Stimulated activated CD4-positive, alpha-beta T cell treated with anti-CD3 and anti-CD28 coated beads, Interleukin-12 subunit alpha, Interleukin-12 subunit beta, amount 100 ng/mL, for 4 hours (primary cell): ENCODE measurements at places on chromosomes 16 and 17.

GRCh38 chr17:49979748-49980479, 10.9 kb downstream of the DLX4 start:
- DNase-seq, result no peak

GRCh38 chr17:79530361-79531105, 80.3 kb downstream of the RBFOX3 start:
- no peak for DNase-seq

DNA sequence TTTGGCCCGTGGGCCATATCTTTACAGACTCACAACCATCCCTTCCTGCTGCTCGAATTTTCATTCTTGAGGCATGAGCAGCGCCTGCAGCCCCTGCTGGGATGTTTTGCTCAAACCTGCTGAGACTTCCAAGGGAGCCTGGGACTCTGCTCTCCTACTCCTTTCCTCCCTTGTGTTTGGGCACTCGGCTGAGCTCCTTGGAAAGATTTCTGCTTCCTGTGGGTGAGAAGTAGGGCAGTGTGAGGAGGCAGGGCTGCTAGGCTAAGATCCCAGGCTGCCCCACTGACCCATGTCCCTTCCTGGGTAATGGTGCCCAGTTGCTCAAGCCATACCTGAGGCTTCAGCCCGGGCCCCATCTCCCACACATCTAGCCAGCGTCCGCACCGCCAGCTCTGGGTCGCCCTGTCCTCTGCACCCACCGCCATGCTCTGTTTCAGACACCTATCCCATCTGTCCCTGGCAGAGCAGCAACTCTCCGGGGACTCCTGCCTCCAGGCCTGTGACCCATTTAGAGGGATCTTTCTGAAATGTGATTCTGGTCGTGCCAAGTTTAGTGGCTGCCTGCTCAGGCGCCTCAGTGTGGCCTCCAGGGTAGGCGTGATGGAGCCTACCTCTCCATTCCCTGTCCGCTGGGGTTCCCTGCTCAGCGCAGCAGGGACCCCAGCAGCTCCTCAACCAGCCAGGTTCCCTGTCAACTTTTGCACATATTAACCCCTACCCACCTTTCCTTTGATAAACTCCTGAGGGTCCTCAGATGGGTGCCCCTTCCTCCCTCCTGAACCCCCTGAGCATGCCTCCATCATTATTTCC, 190.1 kb downstream of the CCDC182 start:
- DNase-seq, result no peak

GRCh38 chr16:31869511-31870201, 4.0 kb upstream of the ZNF267 start:
- peak; percentile 49 for DNase-seq

GRCh38 chr16:48434653-48435317, 49.6 kb upstream of the SIAH1 start:
- DNase-seq, result no peak
